Posterior cingulate gyrus (tissue), 11 donors: ENCODE measurements at places on chromosomes 11 and 22.

- DNase-seq: no peak
Measured at GRCh38 chr11:132054822-132055221, 684.4 kb downstream of the NTM start.

DNA sequence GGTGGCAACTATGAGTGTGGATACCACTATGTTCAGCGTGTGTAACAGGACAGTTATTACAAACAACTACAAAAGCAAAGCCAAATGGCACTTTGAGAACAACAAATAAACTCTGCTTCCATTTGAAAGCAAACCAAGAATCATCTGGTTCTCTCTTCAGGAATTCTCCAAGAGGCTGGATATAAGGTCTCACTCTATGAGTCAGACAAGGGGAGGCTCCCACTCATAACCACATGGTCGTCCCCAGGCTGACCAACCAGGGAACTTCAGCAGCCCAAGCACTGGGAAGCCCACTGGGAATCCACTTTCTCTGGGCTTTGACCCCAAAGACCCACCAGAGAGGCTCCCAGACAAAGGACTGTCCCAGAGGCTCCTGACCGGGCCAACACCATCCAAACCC lies 35.3 kb downstream of the DGCR2 start:
- no peak for DNase-seq

DNA sequence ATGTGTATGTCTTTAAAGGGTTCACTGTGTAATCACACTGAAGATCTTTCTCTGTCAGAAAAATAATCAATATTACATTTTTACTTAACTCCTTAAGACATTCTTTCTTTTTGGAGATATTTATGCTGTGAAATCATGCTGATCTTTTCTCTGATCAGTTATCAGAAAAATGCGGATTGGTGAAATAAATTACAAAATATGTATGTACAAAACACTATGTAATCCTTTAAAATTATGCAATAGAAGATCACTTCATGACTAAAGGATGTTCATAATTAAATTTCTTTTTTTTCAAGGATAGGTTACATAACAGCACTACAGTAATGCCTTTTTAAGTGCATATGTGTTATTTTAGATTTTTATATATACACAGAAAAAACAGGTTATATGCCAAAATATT lies 24.7 kb downstream of the BTBD10 start:
- no peak for DNase-seq

GRCh38 chr11:45104006-45104789 lies 42.2 kb upstream of the PRDM11 start:
- DNase-seq: no peak

DNA sequence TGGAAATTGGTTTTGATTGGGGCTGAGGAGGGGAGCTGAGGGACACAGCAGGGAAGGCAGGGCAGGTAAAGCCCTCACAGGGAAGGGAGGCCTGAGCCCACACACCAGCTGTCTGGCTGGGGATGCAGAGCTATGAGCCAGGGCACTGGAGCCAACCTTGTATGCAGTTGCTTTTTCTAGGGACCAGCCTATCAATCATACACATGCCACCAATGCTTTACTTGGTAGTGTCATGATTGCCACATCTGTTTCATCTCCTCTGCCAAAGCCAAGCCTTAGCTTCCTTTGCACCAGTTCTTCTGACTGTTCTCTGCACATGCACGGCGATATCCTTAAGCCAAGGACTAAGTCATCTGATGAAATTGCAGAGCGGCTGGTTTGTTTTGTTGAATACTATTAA lies 207.1 kb upstream of the PLET1 start:
- no peak for DNase-seq

GRCh38 chr11:65026810-65027209 lies 429 bp upstream of the SNX15 start:
- no peak for DNase-seq

- peak; percentile 72 for DNase-seq
Measured at GRCh38 chr22:37260901-37261336, 16.9 kb upstream of the RAC2 start.

- no peak for DNase-seq
Measured at GRCh38 chr11:93525601-93526345, 17.4 kb downstream of the SMCO4 start.

DNA sequence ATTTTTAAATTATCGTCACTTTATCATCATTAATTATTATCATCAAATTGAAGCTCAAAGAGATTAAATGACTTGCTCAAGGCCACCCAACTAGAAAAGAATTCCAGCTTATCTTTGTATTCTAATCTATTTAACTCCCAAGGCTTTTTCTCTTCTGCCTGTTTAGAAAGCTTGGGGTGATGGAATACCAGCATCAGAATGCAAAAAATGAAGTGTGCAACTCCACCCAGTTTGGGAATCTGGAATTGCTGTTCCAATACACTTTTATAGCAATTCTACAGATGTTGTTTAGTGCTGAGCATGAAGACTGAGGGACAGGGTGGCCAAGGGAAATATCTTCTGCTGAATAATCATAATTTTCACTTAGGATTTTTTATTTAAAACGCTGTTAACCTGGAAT lies 97.2 kb upstream of the FIBIN start:
- no peak for DNase-seq
